ENCODE measurements at places on chromosomes 11 and 22. TPM values are rescaled to one million over a fixed set of nuclear protein-coding genes. Genes with fewer than 3 reads are reported as not detected.

DNA sequence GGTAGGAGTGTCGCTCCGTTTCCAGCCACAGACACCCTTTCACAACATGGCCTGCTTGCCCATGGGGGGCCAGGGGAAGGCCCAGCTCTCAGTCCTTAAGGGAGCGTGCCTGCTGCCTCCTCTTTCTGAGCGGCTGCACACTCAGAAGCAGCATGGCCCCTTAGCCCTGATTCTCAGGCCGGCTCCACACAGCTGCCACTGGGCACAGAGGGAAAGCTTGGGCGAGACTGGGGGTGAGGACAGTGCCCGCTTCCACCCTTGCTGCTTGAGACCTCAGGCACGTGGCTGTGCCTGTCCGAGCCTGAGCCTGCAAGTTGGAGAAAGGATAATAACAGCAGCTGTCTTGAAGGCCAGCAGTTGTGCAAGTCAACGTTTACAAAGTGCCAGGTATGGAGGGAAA lies 416.3 kb downstream of the SHANK2 start:
- DNase-seq, result no peak
- H3K4me3 ChIP-seq, result no peak overlapping the region
- no peaks in the 10 kb centered on the region for H3K36me3 ChIP-seq
- H3K4me1 ChIP-seq, result no peaks in the 10 kb centered on the region

GRCh38 chr11:103202048-103202651 lies 92.9 kb downstream of the DYNC2H1 start:
- H3K4me3 ChIP-seq, result no peak overlapping the region
- no peaks in the 10 kb centered on the region for H3K4me1 ChIP-seq
- H3K36me3 ChIP-seq, result peaks cover 6% of the 10 kb centered on the region
- H3K27ac ChIP-seq, result no peak overlapping the region

GRCh38 chr22:44505796-44506354 lies 7.8 kb upstream of the RTL6 start:
- no peaks in the 10 kb centered on the region for H3K36me3 ChIP-seq
- H3K27ac ChIP-seq, result no peak overlapping the region
- DNase-seq, result no peak
- H3K4me1 ChIP-seq, result no peaks in the 10 kb centered on the region

DNA sequence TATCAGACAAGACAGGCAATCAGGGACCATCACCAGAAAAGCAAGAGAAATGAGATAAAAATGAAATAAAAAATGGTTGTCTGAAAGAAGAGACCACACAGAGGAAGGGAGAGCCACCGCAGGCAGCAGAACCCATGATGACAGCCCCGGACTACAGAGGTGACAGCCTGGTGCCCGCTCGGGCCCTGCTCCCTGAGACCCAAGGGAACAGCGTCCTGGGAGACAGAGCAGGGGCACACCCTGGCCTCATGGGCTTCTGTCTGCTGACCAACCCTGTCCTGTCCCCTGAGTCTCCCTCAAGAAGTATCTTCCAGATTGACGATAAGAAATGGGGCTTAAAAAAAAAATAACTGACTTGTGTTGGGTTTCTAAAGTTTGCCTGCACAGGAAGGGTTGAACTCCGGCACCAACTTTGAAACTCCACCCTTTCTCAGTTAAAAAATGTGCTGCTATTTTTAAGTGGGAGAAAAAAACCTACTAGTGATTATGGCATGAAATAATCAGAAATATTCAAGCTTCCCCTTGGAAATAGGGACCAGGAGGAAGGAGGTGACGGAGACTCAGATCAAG lies 70.1 kb upstream of the TTLL12 start:
- H3K4me3 ChIP-seq, result no peak overlapping the region
- no peaks in the 10 kb centered on the region for H3K36me3 ChIP-seq
- H3K27ac ChIP-seq, result no peak overlapping the region
- no peaks in the 10 kb centered on the region for H3K4me1 ChIP-seq
- DNase-seq, result no peak
- H3K27me3 ChIP-seq, result no peaks in the 10 kb centered on the region

DNA sequence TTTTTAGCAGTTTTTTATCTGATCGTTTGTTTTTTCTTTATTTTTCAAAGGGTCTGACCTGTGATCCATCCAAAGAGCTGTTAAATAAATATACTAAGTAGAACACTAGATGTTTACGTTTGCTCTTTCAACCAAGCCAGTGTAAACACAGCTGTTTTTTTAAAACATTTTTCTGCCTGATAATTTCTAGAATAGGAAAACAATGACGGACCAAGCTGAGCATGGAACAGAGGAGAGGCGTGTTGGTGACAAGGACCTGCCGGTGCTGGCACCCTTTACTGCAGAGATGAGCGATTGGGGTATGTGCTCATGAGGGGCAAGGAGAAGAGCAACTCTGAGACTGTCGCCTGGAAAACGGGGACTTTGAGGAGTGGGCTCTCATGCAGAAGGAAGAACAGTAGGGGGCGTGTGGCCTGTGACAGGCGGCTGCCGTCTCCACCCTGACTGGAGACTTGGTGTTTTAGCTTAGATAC lies 28.6 kb upstream of the PANX2 start:
- no peak for DNase-seq
- no peak overlapping the region for H3K4me3 ChIP-seq
- H3K36me3 ChIP-seq, result no peaks in the 10 kb centered on the region
- H3K27ac ChIP-seq, result no peak overlapping the region

The ANGPTL5 gene
- total RNA-seq, result not detected

All from body of pancreas (tissue), 4 donors.